Epithelial cell of alveolus of lung (primary cell): ENCODE measurements at places on chromosomes 2 and 18. TPM values are rescaled to one million over a fixed set of nuclear protein-coding genes. Genes with fewer than 3 reads are reported as not detected.

Gene IL1RL1
- total RNA-seq = 2.1 and 108 TPM in 2 replicates

Gene MYO5B
- 2.3 TPM in 1 of 2 replicates, not detected in the other for total RNA-seq

Gene FOXI3
- total RNA-seq = not detected in 2 replicates

Gene NPPC
- not detected in 2 replicates for total RNA-seq

Gene RSAD2
- total RNA-seq = 1.4 TPM in 1 of 2 replicates, not detected in the other

Gene CCDC148
- total RNA-seq = under 0.01 TPM in 1 of 2 replicates, not detected in the other

Gene ITGA4
- 7.3 and 58.6 TPM in 2 replicates for total RNA-seq

Gene TOGARAM2
- total RNA-seq = 0.13 TPM in 1 of 2 replicates, not detected in the other
